ENCODE measurements at places on chromosomes 11 and 22. TPM values are rescaled to one million over a fixed set of nuclear protein-coding genes. Genes with fewer than 3 reads are reported as not detected.

CD3E gene
- total RNA-seq = 515 TPM

UNC93B1 gene
- 22.0 TPM for total RNA-seq

OR5T2 gene
- not detected for total RNA-seq

CD3D gene
- 274 TPM for total RNA-seq

NXPE1 gene
- not detected for total RNA-seq

Measured in CD4-positive, alpha-beta T cell (primary cell).